ENCODE measurements at places on chromosomes 6 and 20.

GRCh38 chr6:141551318-141551717 is 581.4 kb upstream of the GJE1 start:
- DNase-seq = no peak

- no peak for DNase-seq
Observed at GRCh38 chr20:3931664-3932063, 42.5 kb downstream of the PANK2 start.

DNA sequence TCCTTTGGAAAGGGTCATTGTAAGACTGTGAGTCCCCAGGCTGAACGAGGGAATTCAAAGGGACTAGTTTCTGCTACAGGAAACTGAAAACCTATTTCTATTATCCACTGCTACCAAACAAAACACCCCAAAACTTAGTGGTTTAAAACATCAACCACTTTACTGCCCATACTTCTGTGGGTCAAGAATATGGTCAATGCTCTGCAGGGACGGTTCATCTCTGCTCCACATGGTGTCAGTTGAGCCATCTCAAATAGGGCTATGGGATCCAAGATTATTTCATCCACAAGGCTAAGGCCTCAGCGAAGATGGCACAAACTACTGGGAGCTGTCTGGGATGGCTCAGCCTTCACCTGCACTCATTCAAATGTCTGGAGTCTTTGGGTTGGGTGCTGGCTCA is 65.5 kb downstream of the DZANK1 start:
- no peak for DNase-seq

GRCh38 chr20:62666736-62667529 is 24.6 kb downstream of the SLCO4A1 start:
- DNase-seq = peak; percentile 50

GRCh38 chr20:62617711-62618483 is 24.4 kb upstream of the SLCO4A1 start:
- DNase-seq = peak; percentile 76

DNA sequence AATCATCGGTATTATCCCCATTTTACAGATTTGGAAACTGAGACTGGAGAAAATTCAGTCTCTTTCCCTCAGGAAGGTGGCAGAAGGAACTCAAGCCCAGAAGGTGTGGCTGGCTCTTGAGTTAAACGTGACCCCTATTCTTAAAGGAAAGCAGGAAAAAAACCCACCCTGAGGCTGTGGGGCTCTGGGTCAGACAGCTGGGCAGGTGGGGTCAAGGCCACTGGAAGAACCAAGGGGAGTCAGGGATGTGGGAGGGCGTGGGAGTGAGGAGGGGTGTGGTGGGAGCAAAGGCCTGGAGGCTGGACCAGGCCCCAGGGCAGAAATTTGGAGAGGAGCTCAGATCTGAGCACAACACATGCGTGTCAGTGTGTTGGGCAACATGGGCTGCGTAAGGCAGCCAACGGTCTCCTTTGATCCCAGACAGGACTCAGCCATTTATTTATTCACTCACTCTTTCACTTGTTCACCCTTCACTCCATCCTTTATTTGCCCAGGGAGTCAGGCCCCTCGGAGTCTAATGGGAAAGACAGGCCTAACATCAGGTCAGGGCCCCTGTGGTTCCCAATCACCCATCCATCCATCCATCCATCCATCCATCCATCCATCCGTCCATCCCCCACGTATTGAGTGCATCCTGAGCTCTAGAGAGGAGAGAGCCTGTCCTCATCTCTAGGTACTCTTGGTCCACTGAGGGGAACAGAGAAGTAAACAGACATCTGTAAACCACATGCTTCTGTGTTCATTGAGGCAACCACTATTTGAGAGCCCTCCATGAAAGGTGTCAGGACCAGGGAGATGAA is 165.0 kb downstream of the VEGFA start:
- no peak for DNase-seq

GRCh38 chr6:109097661-109098060 is 2.4 kb downstream of the CEP57L1 start:
- no peak for DNase-seq

DNA sequence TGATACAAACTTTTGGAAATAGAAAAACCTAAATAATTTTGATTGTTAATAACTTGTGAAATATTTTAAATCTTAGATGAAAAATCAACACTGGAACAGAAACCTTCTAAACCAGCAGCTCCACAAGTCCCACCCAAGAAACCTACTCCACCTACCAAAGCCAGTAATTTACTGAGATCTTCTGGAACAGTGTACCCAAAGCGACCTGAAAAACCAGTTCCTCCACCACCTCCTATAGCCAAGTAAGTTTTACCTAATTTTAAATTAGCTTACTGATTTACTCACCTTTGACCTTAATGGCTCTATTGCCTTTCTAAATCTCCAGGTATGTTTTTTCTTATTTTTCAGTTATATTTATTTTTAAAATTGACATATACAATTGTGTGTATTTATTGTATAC is 102.6 kb upstream of the ADGRF4 start:
- no peak for DNase-seq

GRCh38 chr6:139708337-139709199 is 334.1 kb upstream of the CITED2 start:
- no peak for DNase-seq

- peak; percentile 81 for DNase-seq
Observed at GRCh38 chr20:35497780-35498189, 31.7 kb downstream of the C20orf173 start.

GRCh38 chr6:123965894-123966293 is 162.2 kb downstream of the NKAIN2 start:
- no peak for DNase-seq

DNA sequence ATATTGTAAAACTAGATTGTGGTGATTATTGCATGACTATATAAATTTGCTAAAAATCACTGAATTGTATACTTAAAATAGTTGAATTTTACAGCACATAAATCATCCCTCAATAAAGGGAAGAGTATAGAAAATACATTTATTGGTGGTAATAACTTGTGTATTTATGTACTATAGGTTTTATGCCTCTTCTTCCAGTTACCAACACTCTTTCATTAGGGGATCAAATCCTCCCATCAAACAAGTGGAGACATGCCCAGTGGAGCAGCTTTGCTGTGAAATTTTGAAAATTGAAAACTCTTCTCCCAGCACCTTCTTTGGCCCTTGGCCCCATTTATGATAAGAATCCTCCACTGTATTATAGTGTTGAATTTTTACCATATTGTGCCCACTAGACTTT is 10.1 kb upstream of the SSR1 start:
- DNase-seq = no peak

- no peak for DNase-seq
Observed at GRCh38 chr20:1274485-1275311, 8.6 kb downstream of the SNPH start.

GRCh38 chr6:134911547-134911946 is 38.4 kb downstream of the ALDH8A1 start:
- no peak for DNase-seq

DNA sequence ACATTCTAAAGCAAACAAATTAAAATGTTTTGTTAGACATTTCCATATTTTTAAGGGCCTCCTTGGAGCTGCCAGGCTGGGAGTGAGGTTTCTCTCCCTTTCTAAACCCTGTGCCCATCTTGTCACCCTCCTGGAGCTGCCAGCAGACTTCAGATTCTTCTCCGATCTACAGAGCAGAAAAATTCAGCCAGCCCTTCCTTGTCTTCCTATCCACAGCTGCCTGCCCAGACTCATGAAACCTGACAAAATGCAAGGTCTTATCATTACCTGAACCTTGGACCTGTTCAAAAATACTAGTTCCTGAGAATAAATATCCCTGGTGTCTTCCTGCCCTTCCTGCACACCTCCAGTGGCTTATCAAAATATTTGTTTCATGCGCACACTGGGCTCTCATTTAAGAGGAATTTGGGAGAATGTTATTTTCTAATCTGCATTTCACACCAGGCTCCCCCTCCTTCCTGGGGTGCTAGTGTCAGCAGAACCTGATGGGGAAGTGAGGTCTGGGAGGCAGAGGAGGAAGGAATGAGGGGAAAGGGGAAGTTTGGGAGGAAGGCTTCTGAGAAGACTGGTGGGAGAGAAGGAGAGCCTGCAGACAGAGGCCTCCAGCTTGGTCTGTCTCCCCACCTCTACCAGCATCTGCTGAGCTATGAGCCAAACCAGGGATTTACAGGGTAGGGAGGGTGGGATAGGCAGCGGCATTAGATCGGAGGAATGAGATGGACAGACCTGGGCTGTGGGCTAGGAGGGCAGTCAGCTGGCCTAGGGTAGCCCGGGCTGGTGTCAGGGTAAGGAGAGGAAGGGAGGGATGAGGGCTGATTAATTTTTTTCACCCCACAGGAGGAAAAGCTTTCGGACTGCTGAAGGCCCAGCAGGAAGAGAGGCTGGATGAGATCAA is at the start of gene AIF1:
Gene AIF1 (plus strand): TSS at position 551 of the 895 bp plus-strand sequence. CDS start 96 bp downstream, at position 647.
- no peak for DNase-seq

- no peak for DNase-seq
Observed at GRCh38 chr20:8423482-8423881, 291.4 kb downstream of the PLCB1 start.

- DNase-seq = no peak
Observed at GRCh38 chr6:10401632-10402223, 13.1 kb downstream of the TFAP2A start.

DNA sequence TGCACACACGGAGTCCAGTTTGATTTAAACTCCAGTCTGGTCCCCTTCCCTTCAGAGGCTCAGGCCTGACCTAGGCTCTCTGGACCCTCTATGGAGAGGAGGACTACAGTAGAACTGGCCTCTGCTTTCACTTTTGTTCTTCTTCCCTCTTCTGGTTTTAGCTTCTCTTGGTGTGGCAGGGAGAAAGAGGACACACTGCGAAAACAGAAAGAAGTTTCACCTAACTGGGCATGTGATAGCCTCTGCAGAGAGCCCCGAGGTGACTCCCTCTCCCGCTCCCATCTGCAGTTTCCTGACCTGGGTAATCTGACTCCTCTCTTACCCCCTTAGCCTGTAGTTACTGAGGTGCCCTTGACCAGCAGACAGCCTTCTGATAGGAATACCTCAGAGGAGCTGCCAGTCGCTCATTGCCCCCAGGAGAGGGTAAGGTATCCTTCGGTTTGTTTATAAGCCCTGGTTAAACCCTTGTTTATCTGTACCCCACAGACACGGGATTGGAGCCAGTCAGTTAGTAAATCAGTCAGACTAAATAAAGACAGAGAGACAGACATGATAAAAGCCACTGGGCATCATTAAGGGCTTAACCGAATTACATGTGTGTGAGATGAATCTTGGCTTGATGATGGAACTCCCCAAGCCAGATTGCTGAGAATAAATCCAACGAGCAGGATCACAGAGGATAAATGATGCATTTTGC is 12.0 kb upstream of the DTNBP1 start:
- DNase-seq = no peak

DNA sequence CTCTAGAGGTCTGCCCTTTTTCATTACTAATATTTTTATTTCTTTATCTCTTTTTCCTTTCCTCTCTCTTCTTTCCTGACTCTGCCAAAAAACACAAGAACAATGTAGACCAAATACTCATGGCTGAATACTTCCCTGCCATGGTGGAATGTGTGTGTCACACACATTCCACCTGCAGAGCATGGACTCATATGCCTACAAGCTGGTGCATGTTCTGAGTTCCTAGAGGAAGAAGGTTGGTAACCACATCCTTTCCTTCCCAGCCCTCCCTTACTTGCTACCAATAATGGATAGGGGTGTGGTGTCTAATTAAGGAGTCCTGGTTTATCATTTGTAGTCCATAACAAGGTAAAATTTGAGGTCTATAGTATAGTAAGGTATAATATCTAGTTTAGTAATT is 15.2 kb upstream of the CST9L start:
- no peak for DNase-seq

DNA sequence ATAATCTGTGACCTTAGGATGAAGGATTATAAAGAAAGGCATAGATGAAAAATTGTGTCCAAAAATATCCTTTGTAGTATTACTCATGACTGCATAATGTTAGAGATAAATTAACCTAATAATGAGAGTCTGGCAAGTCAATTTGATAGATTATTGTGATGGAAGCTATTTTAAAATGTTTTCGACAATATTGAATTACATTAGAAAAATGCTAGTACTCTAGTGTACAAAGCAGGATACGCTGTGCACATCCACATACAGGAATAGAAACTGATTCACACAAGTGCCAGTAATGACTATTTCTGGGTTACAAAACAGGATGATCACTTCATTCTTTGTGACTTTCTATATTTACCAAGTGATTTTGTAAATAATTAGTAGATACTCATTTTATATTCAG is 3.3 kb downstream of the SLC17A2 start:
- DNase-seq = no peak

GRCh38 chr20:61514018-61514365 is 261.9 kb downstream of the CDH4 start:
- DNase-seq = no peak

DNA sequence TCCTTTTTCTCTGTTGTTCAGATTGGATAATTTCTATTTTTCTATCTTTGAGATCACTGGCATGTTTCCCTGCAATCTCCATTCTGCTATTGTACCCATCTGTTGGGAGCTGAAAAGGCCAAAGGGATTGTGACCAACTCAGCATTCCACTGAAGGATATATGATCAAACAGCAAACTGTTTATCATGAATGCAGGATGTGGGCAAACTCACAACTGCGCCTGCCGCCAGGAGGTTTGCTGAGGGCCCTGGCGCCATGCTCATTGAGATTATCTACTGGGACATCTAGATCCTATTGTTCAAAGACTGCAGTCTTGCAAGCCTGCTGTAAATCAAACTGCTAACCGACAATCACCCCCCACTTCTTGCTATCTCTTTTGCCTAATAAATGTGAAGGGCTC is 3.8 kb upstream of the FKBP1A start:
- DNase-seq = no peak

GRCh38 chr6:32679492-32679891 is 13.0 kb upstream of the HLA-DQB1 start:
- DNase-seq = no peak

- no peak for DNase-seq
Observed at GRCh38 chr6:71533939-71534379, 245.3 kb downstream of the OGFRL1 start.

GRCh38 chr6:142534484-142534883 is 232.7 kb downstream of the ADGRG6 start:
- no peak for DNase-seq
